ENCODE measurements at places on chromosomes 16 and 17.

DNA sequence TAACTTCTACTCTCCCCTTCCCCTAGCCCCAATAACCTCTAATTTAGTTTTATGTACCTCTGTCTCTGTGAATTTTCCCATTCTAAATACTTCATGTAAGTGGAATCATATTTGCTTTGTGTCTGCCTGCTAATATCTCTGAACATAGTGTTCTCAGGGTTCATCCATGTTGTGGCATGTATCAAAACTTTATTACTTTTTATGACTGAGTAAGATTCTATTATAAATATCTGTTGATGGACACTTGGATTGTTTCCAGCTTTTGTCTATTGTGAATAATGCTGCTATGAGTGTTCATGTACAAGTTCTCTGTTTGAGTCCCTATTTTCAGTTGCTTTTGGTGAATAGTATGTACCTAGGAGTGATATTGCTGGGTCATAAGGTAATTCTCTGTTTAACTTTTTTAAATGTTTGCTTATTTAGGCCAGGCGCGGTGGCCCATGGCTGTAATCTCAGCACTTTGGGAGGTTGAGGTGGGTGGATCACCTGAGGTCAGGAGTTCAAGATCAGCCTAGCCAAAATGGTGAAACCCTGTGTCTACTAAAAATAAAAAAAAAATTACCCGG lies 92.8 kb downstream of the CHD9 start:
- no peak for DNase-seq

DNA sequence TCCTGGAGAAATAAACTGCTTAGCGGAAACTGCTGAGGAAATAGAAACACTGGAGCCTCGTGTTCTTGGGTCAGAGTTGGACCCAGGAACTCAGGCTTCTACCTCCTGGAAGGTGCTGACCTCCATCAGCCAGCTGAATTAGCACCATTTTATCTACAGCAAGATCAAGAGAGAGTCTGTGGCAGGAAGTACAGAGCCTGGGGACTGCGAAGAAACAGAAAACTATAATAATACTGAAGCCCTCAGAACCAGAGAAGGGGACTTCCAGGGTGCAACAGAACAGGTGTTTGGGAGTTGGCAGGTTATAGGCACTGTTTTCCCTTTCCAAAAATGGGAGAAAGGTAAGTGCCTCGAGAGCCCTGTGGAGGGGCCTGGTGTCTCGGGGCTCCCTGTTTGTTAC lies 379.7 kb downstream of the CA10 start:
- no peak for DNase-seq

- no peak for DNase-seq
Observed at GRCh38 chr17:19579867-19580565, 46.4 kb downstream of the SLC47A1 start.

GRCh38 chr16:85420501-85421337 lies 192.4 kb upstream of the GSE1 start:
- DNase-seq = no peak

DNA sequence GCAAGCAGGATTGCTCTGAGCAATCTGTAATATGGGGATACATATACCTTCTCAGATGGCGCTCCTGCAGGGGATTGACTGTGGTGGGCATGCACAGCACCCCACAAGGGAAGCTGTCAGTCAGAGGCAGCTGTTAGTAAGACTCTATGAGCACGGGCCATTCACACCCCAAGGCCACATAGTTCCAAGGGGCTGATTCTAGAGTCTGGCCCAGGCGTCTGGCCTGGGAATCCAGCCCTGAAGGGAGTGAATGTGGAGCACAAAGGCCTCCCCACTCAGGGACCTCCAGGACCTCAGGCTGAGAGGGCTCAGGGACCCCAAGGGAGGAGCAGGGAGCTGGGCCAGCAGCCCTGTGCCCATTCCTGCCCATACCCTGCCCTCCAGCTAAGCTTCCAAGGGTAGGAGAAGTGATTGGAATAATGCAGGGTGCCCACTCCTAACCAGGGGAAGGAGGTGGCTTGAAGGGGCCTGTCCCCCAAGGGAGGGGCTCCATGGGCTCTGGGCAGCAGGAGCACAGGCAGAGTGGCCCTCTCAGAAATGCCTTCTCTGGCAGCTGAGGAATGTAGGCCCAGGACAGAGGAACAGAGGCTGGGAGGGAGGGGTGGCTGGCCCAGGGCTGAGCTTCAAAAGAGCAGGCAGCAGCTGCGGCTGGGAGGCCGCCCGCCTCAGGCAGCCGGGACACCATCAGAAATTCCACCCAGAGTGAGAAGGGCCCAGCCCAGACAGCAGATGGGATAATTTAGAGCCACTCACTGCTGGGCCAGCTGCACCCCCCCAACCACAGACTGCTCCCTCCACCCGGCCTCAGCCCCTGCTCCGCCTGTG lies 48.9 kb upstream of the MRPS23 start:
- no peak for DNase-seq

DNA sequence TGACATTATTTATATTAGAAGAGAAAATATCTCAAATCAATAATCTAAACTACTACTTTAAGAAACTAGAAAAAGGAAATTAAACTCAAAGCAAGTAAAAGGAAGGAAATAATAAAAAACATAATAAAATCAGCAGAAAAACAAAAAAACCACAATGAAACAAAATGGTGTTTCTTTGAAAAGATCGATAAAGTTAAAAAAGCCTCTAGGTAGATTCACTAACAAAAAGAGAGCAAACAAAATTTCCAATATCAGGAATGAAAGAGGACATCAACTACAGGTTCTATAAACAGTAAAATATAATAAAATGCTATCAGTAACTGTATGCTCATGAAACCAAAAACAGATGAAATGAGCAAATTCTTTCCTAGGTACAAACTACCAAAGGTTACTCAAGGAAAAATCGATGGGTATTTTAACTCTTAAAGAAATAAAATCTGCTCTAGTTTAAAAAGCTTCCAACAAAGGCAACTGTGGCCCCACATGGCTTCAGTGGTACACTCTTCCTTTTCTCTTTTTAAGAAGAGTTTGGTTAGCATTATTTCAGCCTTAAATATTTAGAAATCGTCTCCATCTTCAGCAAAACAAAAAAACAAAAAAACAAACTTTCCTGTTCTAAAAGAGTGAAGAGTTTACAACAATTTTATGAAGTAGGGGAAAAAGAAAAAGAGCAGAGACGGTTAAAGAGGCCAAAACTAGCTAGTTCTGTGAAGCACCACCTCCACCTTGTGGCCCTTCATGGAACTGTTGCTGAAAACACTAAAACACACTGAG lies 102.2 kb downstream of the TRIM37 start:
- peak; percentile 23 for DNase-seq

GRCh38 chr17:49522357-49522890 lies 27.3 kb downstream of the NGFR start:
- DNase-seq = no peak

GRCh38 chr16:50266337-50267091 lies at the start of gene ADCY7:
Gene ADCY7, plus strand, starts transcription at chr16:50266551. Its CDS starts 21,629 bp downstream, at chr16:50288180.
- no peak for DNase-seq

DNA sequence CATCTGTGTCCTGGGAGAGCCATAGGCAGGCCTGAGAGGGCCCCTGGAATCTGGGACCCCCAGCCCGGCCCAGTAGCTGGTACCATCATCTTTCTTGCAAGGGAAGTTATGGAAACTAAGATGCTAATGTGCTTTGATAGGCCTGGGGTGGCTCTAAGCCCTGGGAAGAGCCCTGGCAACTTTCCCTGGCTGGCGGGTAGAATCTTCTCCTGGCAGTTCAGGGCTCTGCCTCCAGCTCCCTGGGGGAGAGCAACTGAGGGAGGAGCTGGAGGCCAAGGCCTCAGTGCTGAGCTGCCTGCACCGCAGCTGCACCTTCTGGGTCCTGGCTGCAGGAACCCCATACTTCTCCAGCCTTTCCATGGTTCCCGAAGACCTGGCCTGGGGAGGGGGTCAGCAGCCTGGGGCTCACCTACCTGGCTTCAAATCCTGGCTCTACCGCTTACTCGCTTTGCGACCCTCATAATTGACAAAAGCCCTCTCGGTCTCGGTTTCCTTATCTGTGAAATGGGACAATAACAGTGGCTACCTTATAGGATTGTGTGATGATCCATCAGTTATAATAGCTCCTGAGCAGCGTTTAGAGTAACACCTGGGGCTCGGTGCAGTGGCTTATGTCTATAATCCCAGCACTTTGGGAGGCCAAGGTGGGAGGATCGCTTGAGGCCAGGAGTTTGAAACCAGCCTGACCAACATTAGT lies 333.7 kb downstream of the SEC14L1 start:
- DNase-seq = no peak

GRCh38 chr17:21689604-21690003 lies 2.7 kb upstream of the KCNJ18 start:
- DNase-seq = no peak

DNA sequence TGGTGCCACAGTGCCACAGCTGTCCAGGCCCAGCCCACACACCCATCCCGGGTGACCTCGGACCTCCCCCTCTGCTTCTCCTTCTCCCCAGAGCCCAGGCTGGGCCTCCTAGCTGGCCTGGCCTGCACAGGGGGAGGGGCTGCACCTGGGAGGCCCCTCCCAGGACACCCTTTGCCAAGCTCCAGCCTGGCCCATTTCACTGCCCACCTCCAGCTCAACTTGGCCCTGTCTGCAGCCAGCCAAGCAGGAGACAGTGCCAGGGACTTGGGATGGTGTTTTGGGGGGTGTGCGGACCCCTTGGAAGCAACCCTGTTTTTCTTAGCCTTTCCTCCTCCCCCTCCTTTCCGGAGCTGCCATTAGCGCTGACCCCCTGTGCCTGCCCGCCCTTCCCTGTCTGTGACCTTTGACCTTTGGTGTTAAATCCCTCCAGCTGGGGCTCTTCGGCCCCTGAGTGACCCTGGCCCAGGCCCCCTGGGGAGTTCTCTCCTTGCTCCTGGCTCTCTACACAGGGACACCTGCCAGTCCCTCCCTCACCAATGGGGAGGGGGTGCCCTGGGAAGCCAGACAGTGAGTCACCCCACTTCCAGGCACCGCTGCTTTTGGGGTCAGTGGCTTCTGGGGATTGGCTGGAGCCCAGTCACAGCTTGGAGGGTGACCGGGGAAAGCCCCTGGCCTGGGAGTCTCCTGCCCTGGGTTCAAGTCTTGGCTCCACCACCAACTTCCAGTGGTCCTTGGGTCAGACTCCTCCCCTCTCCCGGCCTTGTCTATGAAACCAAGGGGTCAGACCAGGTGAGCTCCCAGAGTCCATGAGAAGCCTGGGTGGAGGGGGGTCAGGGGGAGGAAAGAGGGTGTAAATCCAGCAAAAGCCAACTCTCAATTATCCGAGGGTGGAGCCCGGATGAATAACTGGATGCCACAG lies 1.9 kb downstream of the GLIS2 start:
- DNase-seq = peak; percentile 29

GRCh38 chr16:9978160-9978725 lies 204.0 kb downstream of the GRIN2A start:
- DNase-seq = no peak
